ENCODE measurements at places on chromosomes 6 and 20.

DNA sequence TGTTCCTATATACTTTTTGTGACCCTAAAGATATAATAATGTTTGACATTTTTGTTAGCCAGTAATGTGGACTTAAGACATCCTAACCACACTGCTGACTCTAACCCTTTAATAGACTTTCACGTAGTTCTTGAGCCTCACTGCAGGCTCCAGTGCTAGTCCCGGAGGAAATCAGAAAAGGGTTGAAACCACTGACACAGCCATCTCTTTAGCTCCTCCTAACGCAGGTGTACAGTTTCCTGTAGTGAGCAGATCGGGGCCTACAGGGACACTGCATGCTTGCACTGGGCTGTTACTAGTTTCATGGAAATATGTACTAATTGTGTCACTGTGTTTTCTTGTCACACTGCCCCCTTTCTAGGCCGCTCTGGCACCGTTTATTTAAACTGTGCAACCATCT is 512 bp upstream of the HDGFL1 start:
- no peak for DNase-seq

GRCh38 chr20:58040447-58041290 is 187.8 kb downstream of the ANKRD60 start:
- no peak for DNase-seq

DNA sequence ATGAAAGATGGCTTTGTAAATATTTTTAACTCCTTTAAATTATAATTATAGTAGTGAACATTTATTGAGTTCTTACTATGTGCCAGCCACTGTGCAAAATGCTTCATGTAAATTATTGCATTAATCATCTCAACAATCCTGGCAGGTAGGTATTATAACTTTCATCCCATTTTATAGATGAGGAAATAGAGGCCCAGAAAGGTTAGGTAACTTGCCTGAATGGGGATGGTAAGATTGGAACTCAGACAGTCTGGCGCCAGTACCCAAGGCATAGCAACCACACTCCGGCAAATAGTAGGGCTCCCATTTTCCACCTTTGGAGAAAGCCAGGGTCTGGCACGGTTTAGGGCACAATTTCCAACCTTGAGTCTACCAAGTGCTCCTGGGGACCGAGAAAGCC is 129.8 kb downstream of the VEGFA start:
- no peak for DNase-seq

GRCh38 chr6:67285770-67286495 is 1349.1 kb upstream of the ADGRB3 start:
- DNase-seq: no peak

GRCh38 chr6:56904068-56904467 is 50.8 kb upstream of the BEND6 start:
- no peak for DNase-seq
